ENCODE measurements at places on chromosomes 3 and 15. TPM values are rescaled to one million over a fixed set of nuclear protein-coding genes. Genes with fewer than 3 reads are reported as not detected.

The MYL3 gene
- 1.4 TPM for total RNA-seq

The NOX5 gene
- total RNA-seq = 0.13 TPM

The LEKR1 gene
- 0.58 TPM for total RNA-seq

The SCAANT1 gene
- not detected for total RNA-seq

The CCR4 gene
- 0.33 TPM for total RNA-seq

The DNAH12 gene
- total RNA-seq = 0.20 TPM

The CLDN11 gene
- 1.5 TPM for total RNA-seq

The ROBO2 gene
- total RNA-seq = 0.20 TPM

The CDHR4 gene
- not detected for total RNA-seq

The UROC1 gene
- 112 TPM for total RNA-seq
